ENCODE measurements at places on chromosomes 3 and 15.

DNA sequence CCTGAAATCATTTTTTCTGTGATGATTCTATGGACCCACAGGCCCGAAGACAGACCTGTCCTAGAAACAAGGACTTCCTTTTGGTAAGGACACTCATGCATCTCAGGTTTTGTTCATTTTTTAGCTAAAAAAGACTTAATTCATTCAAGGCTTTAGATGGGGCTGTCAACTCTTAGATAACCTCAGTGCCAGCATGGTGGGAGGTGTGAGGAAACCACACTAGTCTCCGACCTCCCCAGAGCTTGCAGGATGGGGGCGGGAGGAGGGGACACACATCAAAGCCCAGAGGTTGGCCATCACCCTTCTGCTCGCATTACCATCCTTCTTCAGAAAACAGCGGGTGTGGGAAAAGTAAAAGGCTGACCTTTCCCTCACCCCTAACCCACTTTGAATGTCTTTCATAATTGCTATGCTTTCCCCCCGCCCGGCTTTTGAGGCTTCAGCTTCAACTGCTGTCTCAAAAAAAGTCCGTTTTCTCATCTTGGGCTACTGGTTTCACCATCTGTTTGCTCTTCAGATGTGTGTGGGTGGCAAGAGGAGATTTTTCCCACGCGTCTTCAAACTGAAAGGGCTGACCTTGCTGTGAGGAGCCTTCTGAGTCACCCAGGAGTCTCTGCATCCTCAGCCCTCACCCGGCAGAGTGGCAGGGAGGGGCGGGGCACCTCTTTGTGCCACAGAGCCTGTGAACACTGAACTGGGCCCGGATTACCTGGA is 27.6 kb upstream of the CXCR6 start:
- peak; percentile 38 for DNase-seq

GRCh38 chr3:36244728-36245127 is 135.6 kb upstream of the STAC start:
- DNase-seq, result no peak

DNA sequence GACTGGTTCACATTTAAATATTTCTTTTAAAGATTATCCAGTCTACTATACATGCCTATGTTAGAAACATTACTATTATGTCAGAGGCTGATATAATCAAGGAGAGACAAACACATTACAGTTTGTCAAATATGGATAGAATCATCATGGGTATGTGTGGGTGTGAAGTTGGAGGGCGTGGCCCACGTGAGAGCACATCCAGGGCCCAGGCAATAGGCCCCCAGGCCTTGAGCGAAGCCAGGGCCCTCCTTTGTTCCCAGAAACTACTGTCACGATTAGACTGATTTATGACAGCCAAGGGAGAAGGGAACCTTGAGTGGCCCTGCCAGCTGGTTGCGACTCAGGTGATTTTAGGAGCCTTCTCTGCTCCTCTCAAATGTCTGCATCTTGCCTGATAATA is 26.9 kb upstream of the LDHAL6B start:
- no peak for DNase-seq

GRCh38 chr3:39644176-39644575 is 165.2 kb upstream of the MYRIP start:
- DNase-seq, result no peak

GRCh38 chr3:124174910-124175874 is 183.3 kb upstream of the ROPN1 start:
- no peak for DNase-seq

GRCh38 chr3:170277833-170278580 is 55.8 kb downstream of the PRKCI start:
- DNase-seq, result no peak

- DNase-seq, result peak; percentile 52
Observed at GRCh38 chr3:42855547-42856380, 19.9 kb downstream of the CYP8B1 start.

DNA sequence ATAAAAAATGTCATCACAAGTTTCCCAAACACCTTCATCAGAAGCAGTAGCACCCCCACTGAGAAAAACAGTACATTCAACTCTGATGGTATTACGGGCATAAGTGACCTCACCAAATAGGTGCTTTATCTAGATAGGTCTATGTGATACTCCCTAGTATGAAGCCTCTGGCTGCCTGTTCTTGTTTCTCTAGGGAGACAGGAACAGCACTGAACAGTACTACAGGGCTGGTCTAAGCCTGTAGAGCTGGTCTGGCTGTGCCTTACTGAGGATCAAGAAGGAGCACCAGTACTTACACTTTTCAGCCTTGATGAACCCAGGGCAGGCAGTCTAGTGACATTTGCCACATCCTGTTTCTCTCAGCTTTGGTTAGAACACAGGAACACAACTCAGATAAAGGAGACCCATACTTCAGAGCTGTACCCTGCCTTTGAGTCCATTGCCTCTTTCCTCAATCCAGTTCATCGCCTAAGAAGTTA is 35.9 kb downstream of the OXNAD1 start:
- DNase-seq, result no peak

- DNase-seq, result no peak
Observed at GRCh38 chr3:74443102-74443501, 171.4 kb downstream of the CNTN3 start.

- peak; percentile 98 for DNase-seq
Observed at GRCh38 chr3:139299261-139300132, 44.3 kb upstream of the MRPS22 start.

DNA sequence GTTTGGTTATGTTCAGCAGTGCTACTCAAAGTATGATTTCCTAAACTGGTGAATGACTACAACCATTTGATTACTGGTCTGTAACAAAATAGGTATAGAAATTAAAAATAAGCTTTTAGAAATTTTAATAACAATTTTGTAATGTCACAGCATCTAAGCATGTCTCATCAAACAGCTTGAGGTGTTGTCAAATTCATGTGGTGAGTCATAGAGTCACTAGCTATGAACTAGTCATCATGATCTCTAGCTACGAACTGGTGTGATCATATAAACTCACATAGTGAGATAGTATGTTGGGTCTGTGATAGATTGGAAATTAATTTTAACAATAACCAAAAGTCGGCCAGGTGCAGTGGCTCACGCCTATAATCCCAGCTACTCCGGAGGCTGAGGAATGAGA is 213.9 kb upstream of the RBMS3 start:
- DNase-seq, result no peak

DNA sequence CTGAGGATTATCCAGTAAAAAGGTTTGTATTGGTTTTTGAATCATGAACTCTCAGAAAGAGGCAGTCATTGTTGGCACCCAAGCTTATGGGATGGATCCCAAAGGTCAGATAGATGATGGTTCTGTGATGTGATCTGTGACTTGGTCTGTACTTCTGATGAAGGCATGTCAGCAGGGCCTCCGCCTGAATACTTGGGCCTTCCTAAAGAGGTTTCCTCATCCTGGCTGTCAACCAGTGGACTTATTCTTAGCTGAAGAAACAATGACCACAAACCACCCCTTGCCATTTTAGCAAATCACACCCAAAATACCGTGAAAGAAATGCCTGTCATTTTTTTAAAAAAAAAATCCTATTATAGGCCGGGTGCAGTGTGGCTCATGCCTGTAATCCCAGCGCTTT is 48.2 kb upstream of the SLC9A9 start:
- no peak for DNase-seq

DNA sequence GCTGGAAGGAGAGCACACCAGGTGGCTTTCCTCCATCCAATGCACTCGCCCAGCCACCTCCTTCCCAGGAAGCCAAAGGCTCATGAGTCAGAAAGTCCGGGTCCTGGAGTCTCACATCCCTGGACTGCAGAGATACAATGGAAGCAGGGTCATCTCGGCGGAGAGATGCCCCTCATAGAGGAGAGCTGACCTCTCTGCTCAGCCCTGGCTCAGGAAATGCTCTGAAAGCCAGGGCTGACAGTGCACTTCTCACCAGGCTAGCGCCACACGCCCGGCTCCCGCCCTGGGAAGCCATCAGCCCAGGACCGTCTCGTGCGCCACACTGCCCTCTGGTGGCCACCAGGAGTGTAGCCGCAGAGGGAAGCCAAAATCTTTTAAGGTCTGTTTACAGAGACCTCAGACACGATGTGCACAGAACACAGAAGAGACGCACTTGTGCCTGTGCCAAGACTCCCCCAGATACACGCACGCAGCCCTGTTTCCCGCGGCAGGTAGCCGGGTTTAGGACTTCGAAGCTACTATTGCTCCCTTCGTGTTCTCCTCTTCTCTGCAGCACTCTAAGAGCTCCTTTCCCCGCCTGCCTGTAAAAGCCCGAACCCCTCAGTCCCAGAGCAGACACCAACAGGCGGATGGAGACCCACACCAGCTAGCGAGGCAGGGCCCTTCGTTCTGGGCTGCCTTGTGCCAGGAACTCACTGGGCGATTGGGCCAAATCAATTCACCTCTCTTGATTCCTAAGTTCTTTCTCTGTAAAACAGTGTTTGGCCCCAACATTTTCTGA is 9.7 kb downstream of the NTRK3 start:
- peak; percentile 81 for DNase-seq

GRCh38 chr3:13542142-13542541 is 6.8 kb upstream of the FBLN2 start:
- no peak for DNase-seq

DNA sequence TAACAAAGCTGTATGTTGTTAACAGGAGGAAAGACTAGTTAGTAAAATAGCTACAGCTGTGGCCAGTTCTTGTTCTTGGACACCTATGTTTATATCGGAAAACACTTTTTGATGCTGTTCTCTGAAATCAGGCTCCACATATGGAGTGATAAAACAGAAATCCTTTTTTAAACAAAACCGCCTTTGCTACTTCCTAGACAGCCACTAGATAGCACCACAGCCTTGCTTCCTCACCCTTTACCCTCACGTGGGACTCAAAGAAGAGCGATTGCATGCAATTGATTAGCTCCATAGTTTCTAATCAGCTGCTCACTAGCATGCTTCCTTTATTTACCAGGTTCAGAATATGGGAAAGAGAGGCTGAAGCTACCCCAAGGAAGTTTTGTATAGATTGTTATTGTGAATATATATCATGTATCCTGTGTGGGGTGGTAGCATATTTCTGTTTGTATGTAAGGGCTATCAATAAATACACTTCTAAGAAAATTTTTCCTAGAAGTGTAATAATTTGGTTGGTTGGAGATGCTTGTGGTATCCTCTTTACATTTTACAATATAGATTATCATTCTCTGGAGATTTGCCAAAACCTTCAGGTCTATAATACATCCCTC is 4.3 kb upstream of the MTFMT start:
- peak; percentile 27 for DNase-seq

DNA sequence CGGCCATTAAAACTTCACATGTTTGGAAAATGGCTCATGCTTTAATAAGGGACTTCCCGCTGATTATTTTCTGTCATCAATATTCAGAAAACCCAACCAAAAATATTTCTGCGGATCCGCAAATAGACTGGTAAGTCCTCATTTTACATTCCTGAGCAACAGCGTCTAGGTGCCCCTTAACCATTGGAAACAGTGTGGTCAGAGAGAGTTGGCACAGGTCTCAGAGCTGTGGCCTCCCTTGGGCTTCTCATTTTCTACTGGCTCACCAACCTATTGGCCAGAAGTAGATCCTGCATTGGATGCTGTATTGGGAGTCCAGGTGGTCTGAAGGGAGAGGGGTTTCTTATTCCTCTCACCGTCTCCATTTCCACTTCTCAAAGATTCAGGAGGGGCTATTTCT is 348.1 kb upstream of the DCBLD2 start:
- DNase-seq, result no peak

DNA sequence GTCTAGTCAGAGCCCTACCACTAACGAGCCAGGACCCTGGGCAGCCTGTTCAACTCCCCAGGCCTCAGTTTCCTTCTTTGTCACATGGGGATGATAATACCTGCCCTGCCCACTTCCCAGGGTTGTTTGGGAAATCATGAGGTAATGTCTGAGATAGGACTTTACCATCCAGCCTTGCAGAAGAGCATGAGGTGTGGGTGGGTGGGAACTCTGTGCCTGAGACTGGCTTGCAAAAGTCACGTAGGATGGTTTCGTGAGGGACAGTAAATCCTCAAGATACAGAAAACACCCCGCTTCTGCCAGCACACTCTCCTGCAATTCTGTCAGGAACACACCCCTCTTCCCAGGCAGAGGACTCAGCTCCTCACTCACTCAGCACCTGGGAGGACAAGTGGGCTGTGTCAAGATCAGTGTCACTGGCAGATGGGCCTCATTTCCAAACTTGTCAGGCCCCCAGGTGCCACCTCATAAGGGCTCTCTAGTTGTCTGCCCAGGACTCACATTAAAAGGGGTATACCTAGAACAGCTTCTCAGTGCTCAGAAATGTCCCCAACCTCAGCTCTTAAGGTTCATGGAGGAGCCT is 58.4 kb downstream of the DAPK2 start:
- no peak for DNase-seq

GRCh38 chr15:43469867-43470266 is 23.1 kb downstream of the TP53BP1 start:
- DNase-seq, result peak; percentile 67

- DNase-seq, result no peak
Observed at GRCh38 chr15:79371591-79371990, 60.5 kb upstream of the MINAR1 start.

- no peak for DNase-seq
Observed at GRCh38 chr3:104961851-104962250, 404.9 kb upstream of the ALCAM start.

DNA sequence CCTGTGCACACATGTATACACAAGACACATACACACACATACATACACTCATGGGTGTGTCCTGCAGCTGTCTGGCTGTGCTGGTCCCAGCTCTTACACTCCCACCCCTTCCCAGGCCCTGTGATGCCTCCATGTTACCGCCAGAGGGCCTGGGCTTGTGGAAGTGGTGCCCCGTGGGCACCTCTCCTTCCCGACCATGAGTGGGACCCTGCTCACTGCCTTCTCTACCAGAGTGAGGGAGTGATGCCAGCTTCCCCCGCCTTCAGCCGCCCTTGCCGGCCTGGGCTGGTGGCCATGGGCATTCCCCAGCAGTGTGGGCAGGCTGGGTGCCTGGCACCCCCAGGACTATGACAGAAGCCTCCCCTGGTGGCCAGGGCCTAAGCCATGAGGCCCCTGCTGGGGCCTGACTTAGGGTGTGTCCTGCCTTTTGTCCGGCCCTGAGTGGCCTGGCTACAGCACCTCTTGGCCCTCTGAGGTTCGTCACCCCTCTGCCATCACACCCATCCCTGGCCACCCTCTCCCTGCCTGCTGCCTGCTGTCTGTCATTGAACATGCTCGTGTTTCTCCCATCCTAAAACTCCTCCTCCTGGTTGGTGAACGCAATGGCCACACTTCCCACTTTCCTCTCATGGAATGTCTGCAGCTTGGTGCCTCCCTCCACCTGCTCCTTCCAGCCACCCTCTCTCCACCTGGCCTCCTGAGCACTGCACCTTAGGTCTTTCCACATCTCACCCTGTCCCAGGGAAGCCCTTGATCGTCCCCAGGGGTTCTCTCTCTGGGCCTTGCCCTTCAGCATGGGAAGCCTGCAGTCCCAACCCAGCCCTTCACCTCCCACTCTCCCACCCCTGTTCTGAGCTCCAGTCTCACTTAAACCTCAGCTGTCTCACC is 14.6 kb downstream of the HDAC11 start:
- DNase-seq, result peak; percentile 64

DNA sequence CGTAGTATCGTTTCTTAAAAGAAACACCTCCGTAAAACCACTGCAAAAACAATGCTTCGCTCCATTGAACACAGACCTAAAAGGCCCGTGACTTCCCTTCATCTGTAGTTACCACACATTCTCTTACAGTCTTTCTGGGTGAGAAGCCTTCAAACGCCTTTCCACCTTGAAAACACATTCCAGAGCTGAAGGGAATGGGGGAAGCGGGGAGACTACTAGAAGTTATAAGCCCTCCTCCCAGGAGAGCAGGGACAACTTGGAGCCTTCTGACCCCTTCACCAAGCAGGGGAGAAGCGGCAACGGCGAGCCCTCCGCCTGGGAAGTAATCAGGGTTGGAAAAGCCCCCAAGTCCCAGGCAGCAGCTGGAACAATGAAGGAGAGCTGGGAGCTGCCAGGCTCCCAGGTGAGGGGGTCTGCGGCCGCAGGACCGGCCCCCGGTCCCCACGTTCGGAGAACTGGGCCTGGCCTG is 461 bp downstream of the SECISBP2L start:
- DNase-seq, result peak; percentile 44

All from K562 (cell line).